ENCODE measurements at places on chromosomes 3 and 15. TPM values are rescaled to one million over a fixed set of nuclear protein-coding genes. Genes with fewer than 3 reads are reported as not detected.

DNA sequence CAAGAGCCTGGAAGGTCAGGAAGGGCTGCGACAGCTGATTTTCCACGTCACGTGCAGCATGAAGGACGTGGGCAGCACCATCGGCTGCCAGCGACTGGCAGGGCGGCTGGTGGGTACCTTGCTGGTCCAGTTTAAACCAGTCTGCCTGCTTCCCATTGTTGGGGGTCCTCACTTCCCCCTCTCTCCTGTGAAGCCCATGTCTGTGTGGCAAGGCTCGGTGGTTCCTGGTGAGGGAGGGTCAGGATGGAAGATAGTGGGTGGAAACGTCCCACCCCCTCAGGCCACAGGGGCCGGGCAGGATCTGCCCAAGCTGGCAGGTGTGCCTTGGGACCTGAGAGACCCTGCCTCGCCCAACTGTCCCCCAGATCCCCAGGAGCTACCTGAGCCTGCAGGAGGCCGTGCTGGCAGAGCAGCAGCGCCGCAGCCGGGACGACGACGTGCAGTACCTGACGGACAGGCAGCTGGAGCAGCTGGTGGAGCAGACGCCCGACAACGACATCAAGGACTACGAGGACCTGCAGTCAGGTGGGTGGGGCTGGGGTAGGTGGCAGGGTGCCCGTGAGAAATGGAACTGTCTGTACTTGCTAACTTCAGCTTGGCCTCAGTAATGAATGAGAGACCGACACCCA lies 108.2 kb downstream of the LRRK1 start:
- DNase-seq, result no peak

- DNase-seq, result no peak
Measured at GRCh38 chr3:11588755-11589154, 55.0 kb downstream of the VGLL4 start.

GRCh38 chr15:69786136-69786701 lies 311.5 kb downstream of the TLE3 start:
- DNase-seq, result no peak

DNA sequence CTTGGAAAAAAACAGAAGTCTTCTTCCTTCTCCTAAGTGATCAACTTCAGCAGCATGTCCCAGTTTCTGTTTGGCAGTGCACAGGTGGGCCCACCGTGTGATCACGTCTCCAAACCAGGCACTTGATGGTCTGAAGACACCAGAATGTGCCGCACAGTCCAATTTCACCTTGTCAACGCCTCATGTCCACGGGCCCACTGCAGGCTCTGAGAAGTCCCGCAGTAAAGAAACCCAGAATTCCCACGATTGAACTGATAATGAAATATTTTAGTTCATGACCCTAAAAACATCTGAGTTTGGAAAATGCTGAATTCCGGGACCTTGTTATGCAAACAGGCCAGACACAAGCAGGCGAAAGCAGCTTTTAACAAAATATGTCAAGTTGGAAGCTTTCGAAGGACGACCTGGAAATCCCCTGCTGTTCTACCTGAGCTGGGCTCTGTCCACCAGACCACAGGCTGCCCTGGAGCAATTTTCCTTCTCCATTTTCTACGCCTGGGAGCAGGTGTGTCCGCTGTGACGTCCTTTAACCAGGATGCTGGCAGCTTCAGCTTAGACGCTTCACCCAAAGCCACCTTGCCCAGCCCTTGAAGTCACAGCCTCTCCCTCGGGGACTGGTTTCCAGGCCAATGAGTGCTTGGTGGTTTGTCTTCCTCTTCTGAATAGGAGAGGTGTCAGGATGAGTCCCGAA lies 167.8 kb upstream of the IQSEC1 start:
- no peak for DNase-seq

DNA sequence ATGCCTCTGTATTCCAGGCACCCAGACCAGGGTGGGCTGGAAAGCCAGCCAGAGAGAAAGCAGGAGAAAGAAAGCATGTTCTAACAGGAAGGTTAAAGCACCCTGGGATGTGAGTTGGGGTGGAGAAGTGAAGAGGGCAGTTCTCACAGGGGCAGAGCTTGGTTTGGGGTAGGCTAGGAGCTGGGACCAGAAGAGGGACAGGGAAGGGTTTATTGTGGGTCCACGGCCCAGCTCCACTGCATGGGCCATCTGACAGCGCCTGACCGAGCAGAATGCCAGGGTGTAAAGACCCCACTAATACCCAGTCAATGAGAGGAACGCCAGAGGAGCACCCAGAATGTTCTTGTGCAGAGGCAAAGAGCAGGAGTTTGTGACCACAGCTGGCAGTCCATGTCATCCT lies 27.1 kb upstream of the MAGEF1 start:
- DNase-seq, result no peak

DNA sequence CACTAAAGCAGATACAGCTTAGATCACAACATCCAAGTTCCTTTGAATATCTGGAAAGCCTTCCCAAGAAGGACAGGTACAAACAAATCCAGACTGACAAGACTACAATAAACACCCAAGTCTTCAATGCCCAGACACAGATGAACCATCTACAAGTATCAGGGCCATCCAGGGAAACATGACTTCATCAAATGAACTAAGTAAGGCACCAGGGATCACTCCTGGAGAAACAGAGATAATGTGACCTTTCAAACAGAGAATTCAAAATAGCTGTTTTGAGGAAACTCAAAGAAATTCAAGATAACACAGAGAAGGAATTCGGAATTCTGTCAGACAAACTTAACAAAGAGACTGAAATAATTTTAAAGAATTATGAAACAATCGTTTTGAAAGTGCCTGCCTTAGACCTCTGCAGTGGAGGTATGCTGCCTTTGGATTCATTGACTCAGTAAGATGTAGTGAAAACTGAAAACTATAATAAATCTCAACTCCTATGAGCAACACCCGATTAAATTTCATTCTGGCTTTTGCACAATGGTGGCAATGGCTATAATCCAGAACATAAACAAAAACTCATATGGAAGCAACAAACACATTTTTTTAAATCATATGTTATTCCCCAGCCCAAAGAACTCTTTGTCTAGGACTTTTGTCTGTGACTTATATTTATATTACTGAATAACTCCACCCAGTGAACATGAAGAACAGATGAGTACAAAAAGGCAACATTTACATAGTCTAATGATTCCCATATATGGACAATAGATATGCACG lies 12.6 kb upstream of the COL8A1 start:
- peak; percentile 84 for DNase-seq

Gene SENP8
- 1.6 TPM for polyA plus RNA-seq

Gene COL8A1
- polyA plus RNA-seq, result 151 TPM

DNA sequence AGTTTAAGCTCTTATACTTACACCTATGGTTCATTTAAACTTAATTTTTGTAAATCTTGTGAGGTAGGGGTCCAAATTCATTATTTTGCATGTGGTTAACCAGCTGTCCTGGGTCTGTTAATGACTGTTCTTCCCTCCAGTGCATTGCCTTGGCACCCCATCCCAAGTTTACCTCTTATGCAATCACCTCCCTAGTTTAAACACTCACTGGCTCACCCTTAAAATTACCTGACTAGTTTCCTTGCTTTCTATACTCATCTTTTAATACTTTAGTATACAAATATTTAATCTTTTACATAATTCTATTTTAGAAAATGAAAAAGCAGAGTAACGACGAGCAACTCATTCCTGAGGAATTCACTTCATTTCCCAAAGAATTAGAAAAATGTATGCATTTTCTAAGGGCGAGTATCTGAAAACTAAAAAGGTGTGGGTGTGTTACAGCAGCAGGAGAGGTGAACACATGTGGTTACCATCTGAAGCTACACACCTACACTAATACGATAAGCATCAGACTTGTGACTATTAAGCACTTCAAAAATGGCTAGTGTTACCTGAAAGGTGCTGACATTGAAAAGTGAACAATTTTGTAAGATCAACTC lies 33.7 kb downstream of the TJP1 start:
- DNase-seq, result no peak

Gene MEF2A
- polyA plus RNA-seq, result 16.1 TPM

Gene GPR62
- not detected for polyA plus RNA-seq

DNA sequence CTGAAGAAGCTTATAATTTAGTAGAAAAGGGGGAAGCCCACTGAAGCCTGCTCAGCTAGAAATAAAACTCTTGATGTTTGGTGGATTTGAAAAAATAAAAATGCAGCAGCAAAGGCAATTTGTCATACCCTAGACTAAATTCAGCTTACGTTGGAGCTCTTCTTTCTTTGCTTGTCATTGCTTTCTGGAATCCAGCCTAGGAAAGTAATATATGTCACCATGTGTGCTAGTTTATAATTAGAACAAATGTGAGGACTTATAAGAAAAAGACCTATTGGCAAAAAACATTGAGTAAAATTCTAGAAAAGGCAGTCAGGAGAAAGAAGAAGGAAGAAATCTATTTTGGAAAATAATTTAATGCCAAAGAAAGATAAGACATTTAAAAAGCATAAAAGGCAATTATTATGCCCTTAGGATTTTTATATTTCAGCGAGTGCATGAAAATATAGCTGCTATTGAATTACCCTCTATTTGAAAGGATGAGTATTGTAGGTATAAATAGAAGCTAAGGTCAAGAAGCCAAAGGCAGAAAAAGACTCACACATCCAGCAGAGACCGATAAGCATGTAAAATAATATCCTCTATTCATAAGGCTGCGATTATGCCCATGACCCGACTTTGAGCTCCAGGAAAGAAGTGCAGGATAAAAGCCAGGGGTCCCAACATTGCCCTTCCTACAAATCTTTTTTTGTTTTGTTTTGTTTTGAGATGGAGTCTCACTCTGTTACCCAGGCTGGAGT lies 10.6 kb upstream of the BTBD1 start:
- DNase-seq, result no peak

- peak; percentile 26 for DNase-seq
Measured at GRCh38 chr3:69309814-69310213, 76.1 kb downstream of the FRMD4B start.

Gene SPPL2A
- 20.7 TPM for polyA plus RNA-seq

DNA sequence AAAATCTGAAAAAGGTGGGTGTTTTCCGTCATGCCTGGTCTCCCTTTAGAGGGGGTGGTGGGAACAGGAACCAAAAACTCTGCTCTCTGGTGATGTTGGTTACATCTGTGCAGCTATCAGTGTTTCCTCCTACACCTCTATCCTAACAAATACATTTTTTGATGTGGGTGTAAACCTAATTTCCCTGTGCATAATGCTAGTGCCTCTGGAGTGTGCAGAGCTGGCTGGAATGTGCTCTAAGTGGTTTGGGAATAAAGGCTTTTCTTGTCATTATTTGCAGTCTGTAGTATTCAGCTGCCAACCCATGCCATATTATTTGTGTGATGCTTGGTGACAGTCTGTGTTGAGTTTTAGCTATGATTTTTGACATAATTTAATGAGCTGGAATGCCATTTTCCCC lies 547.6 kb downstream of the NLGN1 start:
- DNase-seq, result no peak

Gene CCR8
- not detected for polyA plus RNA-seq

Gene KBTBD12
- not detected for polyA plus RNA-seq

- no peak for DNase-seq
Measured at GRCh38 chr15:92565351-92566125, 90.0 kb downstream of the FAM174B start.

Gene CAMP
- not detected for polyA plus RNA-seq

Gene GOLGA6D
- polyA plus RNA-seq, result not detected

DNA sequence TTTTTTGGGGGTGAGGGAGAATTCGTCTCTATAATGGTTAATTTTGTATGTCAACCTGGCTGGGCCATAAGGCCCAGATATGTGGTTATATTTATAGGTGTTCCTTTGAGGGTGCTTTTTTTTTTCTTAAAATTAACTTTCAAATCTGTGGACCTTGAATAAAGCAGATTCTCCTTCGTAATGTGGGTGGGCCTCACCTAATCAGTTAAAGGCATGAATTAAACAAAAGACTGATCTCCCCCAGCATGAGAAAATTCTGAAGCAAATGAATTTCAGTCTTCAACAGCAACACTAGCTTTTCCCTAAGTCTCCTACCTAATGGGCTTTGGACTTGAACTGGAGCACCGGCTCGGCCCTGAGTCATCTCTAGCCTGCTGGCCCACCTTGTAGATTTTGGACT lies 77.4 kb downstream of the GMNC start:
- DNase-seq, result no peak

Gene CLSTN2
- 0.07 TPM for polyA plus RNA-seq

All from IMR-90 (cell line).